ENCODE measurements at places on chromosomes 5 and 9.

DNA sequence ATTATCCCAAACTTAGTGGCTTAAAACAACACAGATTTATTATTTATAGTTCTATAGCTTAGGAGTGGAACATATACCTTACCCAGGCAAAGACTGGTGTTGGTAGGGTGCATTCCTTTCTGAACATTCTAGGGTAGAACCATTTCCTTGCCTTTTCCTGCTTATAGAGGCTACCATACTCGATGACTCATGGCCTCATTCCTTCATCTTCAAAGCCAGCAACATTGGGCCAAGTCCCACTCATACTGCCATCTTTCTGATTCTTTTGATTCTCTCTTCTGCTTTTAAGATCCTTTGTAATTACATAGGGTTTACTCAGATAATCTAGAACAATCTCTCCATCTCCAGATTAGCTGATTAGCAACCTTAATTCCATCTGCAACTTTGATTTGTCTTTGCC, 452.7 kb upstream of the KLF4 start:
- no peak for DNase-seq

- no peak for DNase-seq
These were observed 345.0 kb downstream of the TLE1 start for GRCh38 chr9:81344366-81344765.

DNA sequence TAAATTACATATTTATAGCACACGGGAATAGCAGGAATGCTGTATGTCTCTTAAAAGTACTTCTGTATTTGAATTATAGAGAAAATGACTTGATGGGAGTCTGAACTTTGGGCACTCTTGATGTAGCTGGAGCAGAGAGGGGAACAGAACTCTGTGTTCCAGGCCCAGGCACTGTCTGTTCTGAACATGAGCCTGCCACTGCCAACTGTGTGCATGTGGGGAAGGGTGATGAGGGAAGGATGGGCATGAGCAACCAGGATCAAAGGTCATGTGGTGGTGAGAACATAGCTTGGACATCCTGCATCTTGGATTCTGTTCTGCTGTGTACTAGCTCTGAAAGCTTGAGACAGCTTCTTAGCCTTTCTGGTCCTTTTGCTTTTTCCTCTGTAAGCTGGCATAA, 16.4 kb upstream of the ZBED3 start:
- no peak for DNase-seq

DNA sequence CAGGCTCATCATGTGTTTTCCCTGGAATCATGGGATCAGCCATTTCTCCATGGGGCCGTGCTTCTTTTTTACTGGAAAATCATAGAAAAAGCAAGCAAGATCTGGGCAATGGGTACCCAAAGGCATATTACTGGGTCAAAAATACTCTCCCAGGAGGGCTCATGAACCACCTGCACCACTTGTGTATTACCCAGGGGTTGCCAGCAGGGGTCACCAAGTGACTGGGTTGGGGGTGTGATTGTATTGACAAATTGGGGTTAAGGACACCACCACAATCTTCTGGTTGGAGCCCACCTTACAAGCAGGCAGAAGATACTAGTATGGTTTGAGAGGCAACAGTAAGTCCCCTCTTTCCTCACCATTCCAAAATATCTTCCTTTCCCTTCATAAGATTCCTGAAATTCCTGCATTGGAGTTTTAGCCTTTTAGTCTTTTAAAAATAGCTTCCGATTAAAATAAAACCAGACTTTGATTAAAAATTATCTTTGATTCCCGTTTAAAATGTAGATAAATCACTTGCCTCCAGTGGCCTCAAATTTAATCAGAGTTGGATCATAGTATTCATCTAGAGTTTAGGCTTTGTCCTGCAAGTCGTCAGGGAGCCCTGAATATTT, 603.3 kb downstream of the KIF4B start:
- peak; percentile 56 for DNase-seq

DNA sequence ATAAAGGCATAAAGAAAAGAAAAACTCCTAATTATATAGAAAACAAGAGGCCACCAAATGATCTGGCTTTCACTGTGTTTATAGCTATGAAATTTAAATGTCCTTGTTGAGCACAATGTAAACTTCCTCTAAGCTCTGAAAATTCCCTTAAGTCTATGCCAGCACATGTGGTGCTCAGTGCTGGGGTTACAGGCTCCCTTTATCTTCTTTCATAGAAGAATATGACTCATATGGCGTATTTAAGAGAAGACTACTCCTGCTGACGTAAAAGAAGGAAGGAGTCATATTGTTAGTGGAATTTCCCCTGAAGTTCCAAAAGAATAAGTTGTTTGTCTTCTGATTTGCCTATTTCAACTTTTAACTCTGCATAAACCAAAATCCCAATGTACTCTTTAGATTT, 30.4 kb downstream of the RNF145 start:
- DNase-seq: no peak

DNA sequence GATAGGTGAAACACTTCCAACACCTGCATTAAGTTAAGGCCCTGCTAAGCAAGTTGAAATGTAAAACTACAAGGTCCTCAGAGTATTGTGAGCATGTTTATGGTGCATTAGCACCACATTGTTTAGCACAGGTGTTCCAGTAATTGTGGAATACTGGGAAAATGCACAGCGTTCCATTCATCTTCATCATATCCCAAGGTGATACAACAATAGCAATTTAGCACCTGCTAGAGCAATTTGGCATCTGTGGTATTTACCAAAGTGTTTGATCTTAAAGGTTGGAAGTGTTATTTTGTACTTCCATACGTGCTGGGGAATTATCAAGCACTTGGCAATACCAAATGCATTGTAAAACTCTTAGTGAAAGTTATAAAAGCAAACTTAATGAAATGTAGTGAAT, 266.8 kb downstream of the CYLC2 start:
- no peak for DNase-seq

DNA sequence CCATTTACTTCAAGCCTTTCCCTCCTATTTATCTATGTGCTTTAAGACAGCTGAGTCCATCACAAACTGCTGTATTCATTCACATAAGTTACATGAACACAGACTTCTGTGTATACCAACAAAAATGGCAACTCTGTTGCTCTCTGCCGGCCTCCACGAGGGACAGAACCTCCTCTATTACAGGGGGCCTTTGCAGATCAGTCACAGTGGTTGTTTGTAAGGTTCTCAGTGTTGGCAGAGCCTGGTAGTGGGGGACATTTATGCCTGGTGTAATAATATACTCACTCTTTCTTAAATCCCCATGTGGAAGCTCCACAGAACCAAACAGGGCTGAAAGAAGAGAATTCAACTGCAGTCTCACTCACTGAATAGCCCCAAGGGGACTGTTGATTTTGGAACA, 76.5 kb downstream of the SLC1A1 start:
- DNase-seq: no peak

DNA sequence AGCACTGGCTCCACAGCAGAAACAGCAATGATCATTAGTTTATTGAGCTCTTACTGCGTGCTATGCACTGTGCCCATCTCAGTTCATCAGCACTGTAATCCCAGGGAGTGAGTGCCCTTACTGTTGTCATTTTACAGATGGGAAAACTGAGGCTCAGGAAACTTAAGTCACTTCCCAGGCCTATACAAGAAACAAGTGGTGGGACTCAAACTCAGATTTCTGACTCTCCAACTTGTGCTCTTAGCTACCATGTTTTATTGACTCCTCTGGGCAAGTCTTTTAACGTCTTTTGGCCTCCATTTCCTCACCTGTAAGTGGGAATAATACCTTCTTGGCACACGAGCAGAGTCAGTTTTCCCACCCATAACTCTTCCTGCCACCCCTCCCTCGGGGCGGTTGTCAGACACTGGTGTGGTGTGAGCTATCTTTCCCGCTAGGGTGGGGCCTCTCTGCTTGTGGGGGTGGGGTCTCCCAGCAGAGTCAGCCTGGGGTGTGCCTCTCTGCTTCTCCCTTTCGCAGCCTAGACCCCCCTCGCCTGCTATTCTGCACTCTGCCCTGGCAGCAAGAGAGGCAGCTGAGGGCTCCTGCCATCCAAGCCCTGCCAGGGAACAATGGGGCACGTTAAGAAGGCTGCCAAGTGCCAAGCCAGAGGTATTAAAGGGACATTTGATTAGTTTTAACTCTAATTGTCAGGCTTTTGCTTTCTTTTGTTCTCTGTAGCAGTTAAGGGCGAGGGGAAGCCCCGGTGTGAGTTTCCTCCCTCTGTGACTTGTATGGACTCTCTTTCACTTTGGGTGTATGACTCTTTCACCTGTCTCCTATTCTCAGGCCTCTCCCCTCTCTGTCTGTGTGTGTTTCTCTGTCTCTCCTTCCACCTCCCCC, 12.1 kb downstream of the GALNT10 start:
- DNase-seq: peak; percentile 60

GRCh38 chr9:100417815-100418214, 9.1 kb upstream of the MSANTD3 start:
- no peak for DNase-seq

- no peak for DNase-seq
These were observed 12.9 kb downstream of the PLPP1 start for GRCh38 chr5:55521881-55522280.

DNA sequence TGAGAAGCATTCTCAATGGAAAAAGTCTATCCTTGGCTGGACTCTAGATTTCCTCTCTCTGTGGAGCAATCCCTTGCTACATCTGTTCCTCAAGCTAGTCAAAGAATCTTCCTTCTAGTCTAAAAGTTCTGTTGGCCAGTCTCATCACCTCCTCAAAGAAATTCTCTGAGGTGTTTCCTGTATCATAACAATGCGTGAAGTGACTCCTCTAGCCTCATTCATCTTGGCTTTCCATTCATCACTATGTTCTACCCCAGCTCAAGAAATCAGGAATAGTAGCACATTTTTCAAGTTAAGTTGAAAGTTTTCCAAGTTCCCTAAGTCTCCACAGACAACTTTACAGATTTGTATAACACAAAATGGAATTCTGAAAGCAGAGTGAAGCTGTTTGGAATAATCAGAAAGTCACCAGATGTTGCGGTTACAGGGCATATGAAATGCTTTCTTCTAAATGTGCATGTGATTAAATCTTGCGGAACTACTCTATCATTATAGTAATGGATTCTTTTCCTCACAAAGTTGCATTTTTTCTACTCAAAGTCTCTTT, 176.6 kb upstream of the FREM1 start:
- no peak for DNase-seq

GRCh38 chr9:137387114-137387890, 35.7 kb downstream of the EXD3 start:
- peak; percentile 59 for DNase-seq

GRCh38 chr9:106146066-106146840, 451.9 kb downstream of the TMEM38B start:
- DNase-seq: no peak

DNA sequence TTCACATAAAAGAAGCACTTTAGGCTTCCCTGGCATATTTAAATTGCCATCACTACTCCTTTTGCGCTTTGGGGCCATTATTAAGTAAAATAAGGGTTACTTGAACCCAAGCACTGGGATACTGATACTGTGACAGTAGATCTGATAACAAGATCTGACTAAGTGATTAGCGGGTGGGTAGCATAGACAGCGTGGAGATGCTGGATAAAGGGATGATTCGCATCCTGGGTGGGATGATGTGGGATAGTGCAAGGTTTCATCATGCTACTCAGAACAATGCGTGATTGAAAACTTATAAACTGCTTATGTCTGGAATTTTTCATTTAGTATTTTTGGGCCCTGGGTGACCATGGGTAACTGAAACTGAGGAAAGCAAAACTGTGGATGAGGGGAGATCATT, 75.1 kb downstream of the PTTG1 start:
- no peak for DNase-seq

DNA sequence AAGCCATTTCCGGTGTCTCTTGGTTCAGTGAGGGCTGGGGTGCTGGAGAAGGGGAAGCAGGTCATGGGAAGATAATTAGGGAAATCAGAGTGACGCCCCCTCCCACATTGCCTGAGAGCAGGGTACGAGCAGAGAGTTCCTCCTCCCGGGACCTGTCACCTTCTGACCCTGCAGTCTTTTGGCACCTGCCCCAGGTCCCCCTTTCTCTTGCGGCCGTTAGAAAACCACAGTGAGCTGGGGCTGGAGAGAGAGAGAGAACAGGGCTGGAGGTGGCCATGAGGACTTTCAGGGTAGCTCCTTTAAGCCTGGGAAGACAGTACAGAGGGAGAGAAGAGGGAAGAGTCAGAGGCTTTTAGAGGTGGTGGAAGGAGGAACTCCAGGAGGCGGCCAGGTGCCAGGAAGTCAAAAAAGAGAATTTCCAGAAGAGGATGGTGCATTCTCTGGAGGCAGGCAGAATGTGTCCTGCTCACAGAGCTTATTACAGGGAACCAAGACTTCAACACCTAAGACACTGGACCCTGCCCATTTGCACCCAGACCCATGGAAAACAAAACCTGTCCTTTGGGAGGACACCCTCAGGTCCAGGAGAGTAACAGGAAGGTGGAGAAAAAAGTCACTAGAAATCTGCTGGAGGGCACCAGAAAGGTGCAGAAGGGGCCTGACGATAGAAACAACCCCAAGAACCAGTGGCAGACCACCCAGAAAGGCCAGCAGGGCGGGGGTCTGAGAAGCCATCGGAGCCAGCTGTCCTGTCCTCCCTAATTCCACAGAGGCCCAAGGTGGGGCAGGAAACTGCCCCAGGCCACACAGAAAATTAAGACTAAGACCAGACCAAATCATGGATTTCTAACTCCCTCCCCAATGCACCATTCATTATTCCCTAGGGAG, 6.5 kb upstream of the ACSL6 start:
- DNase-seq: no peak

- DNase-seq: peak; percentile 44
These were observed 1.7 kb upstream of the SLC34A1 start for GRCh38 chr5:177382423-177383029.

DNA sequence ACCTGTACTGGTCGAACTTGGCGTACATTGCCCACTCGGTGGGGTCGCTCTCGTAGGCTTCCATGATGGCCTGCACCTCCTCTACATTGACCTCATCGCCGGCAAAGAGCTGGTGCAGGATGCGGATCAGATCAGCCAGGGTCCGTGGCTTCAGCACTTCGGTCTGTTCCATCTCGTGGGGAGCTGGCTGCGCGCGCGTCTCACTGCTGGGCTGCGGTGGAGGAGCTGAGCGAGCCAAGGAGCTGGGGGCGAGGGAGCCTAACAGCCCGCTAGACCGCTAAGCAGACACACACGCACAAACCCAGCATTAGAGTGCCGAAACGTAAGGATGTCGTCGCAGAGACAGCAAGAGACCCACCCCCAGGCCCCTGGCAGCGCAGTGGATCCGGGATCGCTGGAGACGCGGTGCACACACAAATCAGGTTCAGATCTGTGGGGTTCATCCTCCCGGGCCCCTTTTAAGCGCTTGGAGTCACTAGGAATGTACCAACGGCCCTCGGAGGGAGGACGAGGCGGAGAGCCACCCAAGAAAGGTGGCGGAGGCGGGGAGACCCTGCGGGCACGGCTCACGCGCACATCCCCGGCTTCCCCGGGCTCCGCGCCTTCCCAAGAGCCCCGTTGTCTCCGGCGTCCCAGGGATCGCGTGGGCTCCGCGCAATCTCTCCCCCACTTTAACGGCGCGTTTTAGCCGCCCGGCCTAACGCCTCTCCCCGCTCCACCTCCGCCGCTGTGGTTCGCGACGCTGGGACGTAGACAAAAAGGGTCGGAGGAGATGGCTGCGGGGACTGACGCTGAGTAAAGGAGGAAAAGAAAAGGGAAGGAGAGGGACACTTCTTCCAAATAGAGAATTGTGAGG, at the start of gene CDO1:
Gene CDO1 (minus strand): TSS at position 434 of the 856 bp plus-strand sequence. CDS start 262 bp downstream, at position 172.
- DNase-seq: peak; percentile 54

Measured in activated CD8-positive, alpha-beta T cell treated with anti-CD3 and anti-CD28 coated beads, Interleukin-2, amount 10 ng/mL, durations not matched to agents 7 days and 5 days (primary cell).